ENCODE measurements at places on chromosomes 11 and 22.

GRCh38 chr11:134243913-134244312 lies 9.2 kb downstream of the THYN1 start:
- no peak for DNase-seq

DNA sequence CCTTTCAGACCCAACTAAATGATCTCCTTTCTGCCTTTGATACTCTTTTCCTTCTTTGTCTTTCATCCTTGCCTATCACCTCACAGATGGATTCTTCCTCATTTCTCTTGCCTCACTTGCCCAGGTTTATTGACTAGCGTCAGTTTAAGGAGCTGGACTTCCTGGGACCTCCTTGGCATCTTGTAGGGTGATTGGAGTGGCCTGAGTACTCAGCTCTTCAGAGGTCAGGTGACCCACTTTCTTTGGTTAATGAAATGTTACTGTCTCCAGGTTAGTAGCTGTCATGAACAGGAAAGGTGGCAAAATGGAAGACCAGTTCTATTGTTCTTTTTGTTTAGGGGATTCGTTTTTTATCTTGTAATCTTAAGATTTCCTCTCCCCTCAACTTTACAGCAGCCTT lies 4.6 kb upstream of the BACE1-AS start:
- DNase-seq, result no peak

DNA sequence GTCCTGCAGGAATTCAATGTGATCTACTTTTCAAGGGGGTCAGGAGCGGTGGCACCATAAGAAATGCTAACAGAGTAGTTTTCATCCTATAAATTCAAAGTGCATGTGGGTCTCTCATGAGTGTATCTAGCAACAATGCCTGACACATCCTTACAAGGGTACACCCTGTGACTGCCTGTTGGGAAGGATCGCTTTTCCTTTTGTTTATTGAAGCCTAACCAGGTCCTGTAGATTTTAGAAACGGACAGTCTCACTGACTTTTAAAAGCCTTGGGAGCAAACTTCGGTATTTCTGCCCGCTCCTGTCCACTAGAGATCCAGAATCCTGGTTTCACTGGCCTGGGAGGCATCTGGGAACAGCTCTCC lies 102.4 kb downstream of the MICAL2 start:
- DNase-seq, result no peak

- DNase-seq, result no peak
Measured at GRCh38 chr22:44586999-44587736, 89.1 kb upstream of the RTL6 start.

Data from stimulated activated CD4-positive, alpha-beta T cell treated with anti-CD3 and anti-CD28 coated beads, Interleukin-15, amount 100 ng/mL, for 48 hours (primary cell).